Stimulated activated CD8-positive, alpha-beta memory T cell treated with anti-CD3 and anti-CD28 coated beads, Interleukin-4, amount 100 ng/mL, for 1 hour (primary cell): ENCODE measurements at places on chromosomes 16 and 17.

GRCh38 chr17:31549121-31549524 is 157.6 kb downstream of the RAB11FIP4 start:
- no peak for DNase-seq

DNA sequence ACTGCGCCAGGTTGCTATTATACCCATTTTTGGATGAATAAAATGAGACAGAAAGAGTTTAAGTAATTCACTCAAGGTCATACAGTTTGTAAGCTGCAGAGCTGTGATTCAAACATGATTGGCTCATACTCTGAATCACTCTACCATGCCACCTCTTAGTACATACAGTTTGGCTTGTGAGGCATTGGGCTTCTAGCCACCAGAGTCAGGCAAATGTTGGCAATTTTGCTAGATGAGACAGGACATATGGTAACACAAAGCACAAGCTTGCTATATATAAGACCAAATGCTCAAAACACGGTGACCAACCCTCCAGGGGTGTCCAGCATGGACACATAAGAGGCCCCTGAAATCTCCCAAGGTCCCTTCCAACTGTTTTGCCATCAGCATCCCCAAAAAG is 236.0 kb upstream of the IRX5 start:
- DNase-seq = no peak

GRCh38 chr16:77675464-77676324 is 46.6 kb upstream of the NUDT7 start:
- DNase-seq = peak; percentile 24

- no peak for DNase-seq
These were observed 275.5 kb upstream of the N4BP1 start for GRCh38 chr16:48885471-48885870.

- no peak for DNase-seq
These were observed 33.2 kb downstream of the ADGRG5 start for GRCh38 chr16:57575468-57576277.

DNA sequence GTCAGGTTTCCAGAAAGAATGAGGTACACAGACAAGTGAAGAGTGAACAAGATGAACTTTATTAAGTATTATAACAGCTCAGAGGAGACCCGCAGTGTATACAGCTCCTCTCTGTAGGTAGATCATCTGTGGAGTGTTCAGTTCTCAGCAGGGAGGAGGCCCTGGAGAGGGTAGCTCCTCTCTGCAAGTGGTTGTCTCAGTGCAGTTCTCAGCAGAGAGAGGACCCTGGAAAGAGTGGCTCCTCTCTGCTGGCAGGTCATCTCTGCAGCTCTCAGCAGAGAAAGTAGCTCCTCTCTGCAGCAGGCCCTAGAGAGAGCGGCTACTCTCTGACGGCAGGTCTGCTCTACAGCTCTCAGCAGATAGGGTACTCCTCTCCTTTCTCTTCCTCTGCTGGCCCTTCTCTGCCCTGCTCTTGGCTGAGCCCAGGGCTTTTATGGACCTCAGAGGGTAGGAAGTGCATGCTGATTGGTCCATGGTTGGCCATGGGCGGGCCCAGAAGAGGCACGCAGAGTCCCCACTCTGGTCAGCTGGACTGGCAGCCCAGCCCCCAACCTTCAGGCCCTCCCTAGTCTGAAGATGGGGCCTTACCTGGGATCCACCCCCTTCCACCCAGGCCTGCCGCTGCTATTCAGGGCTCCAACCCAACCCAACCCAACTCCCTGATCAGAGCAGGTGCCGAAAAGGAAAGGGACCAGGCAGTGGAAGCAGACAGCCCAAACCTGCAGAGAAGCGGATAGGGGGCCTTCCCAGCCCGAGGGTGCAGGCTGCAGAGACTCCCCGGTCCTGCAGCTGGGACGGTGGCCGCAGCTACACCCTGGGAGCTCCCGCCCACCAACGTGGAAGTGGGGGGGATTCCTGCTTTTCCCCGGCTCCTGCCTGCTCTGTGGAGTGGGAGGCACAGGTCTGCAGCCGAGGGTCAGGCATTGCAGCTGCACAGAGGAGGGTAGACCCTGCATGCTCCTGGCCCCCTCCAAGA is 18.5 kb upstream of the DNAJA2 start:
- DNase-seq = no peak

GRCh38 chr17:18361837-18362697 is 1.3 kb downstream of the SHMT1 start:
- no peak for DNase-seq

GRCh38 chr16:59899940-59900339 is 1165.8 kb upstream of the GOT2 start:
- DNase-seq = no peak

DNA sequence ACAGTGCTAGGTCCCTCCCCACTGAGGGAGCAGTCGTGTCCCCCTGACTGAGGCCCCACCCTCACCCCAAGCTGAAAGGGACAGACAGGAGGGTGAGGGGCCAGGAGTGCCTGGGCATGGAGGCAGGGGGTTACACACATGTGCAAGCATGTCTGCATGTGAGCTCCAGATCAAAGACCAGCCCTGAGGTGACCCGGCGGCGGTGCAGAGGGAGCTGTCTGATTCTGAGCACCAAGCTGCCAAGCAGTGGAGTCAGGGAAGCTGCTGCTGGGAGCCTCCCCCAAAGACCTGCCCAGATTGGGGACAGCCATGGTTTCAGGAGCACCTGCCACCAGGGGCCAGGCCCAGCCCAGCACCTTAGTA is 5.5 kb downstream of the DLX3 start:
- DNase-seq = no peak

DNA sequence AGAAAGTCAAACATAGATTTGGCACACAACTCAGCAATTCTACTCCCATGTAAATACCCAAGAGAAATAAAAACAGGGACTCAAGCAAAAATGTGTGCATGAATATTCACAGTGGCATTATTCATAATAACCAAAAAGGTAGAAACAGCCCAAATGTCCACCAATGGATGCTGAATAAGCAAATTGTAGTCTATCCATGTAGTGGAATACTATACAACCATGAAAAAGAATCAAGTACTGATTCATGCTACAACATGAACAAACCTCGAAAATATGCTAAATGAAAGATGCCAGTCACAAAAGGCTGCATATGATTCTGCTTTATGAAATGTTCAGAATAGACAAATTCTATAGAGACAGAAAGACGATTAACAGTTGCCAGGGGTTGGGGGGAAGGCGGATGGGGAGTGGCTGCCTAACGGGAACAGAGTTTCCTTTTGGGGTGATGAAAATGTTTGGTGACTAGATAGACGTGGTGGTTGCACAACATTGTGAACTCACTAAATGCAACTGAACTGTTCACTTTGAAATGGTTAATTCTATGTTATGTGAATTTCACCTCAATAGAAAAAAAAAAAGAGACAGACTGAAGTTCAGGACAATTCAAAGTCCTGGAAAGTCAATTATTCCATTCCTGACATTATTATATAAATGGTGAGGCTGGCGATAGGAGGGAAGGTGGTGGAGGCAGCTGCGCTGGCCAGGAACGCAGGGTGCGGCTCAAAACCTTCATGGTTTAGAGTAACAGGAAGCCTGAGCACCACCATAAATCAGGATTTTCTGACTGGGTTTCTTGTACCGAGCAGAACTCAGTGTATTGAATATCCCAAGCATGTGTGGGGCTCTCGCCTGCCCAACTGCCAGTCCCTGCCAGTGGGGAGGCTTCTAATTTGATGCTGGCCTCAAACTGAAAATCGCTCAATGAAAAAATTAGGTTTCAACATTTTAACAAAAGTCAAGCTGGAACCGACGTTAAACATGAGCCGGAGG is 300.9 kb downstream of the C16orf95 start:
- no peak for DNase-seq

GRCh38 chr17:67212714-67213417 is 32.1 kb downstream of the HELZ start:
- no peak for DNase-seq

DNA sequence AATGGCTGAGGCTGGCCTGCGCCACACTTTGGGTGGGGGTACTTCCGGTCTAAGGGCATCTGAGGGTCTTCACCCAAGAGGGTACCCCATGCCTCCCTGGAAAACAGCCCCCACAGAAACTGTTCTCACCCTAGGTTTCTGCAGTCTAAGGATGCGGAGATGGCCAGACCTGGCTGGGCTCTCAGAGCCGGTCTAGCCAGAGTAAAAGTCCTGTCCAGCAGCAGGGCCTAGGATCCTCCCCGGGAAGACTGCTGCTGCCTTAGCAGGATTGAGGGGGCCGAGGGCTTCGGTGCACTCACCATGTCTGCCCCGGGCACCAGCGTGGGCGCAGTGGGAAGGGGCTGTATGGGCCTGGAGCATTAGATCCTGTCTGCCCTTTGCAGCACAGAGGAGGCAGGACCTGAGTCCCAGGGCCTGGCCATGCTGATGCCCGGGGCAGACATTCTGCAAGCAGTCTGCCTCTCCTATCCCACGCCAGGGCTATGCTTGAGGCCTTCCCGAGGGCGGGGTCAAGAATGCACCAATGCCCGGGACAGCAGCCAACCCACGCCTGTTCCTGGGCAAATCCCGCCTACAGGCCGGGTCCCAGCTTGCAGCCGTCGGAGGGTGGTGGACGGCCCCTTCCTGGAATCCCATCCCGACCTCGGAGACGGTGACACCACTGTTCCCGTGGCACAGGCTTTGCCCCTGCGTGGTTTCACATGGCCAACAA is 54.7 kb downstream of the CBFA2T3 start:
- DNase-seq = no peak

DNA sequence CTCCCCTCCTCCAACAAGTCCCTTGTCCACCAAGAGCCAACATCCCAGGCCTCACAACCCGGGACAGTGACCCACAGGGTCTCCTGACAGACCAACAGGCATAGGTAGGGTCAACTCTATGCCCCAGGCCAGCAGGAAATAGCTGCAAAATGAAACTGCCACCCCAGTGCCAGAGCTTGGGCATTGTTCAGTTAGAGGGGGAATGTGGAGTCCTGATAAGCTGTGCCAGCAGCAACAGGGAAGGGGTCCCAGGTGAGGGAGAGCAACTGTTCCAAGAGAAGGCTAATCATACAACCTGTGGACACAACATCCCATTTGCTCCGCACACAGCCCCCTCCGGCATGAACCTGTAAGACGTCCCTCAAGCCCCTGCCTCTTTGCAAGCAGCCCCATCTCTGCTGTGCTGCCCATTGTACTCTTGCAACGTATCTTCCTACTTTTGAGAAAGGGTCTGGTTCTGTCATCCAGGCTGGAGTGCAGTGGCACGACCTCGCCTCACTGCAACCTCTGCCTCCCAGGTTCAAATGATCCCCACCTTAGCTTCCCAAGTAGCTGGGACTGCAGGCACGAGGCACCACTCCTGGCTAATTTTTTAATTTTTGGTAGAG is 17.2 kb downstream of the CTRB2 start:
- no peak for DNase-seq
